ENCODE measurements at places on chromosomes 5 and 9. TPM values are rescaled to one million over a fixed set of nuclear protein-coding genes. Genes with fewer than 3 reads are reported as not detected.
A peak's percentile ranks its signal among the peaks of the same experiment; 100 is the strongest.

Gene HEMGN
- polyA plus RNA-seq = not detected

Gene DBH
- not detected for polyA plus RNA-seq

Gene WNT8A
- not detected for polyA plus RNA-seq

Gene PCBD2
- polyA plus RNA-seq = 9.5 TPM

Gene NUTM2G
- not detected for polyA plus RNA-seq

Gene ARL10
- 3.7 TPM for polyA plus RNA-seq

Gene FRMPD1
- not detected for polyA plus RNA-seq

Gene PLAA
- polyA plus RNA-seq = 17.7 TPM

Gene SLC45A2
- not detected for polyA plus RNA-seq

Gene ASPN
- not detected for polyA plus RNA-seq

Gene VCAN
- 2.1 TPM for polyA plus RNA-seq

Gene GABRG2
- not detected for polyA plus RNA-seq

Gene EXOSC2
- 24.1 TPM for polyA plus RNA-seq

- H3K27ac ChIP-seq = no peak overlapping the region
- no peaks in the 10 kb centered on the region for H3K36me3 ChIP-seq
- no peaks in the 10 kb centered on the region for H3K27me3 ChIP-seq
- H3K4me1 ChIP-seq = no peaks in the 10 kb centered on the region
- H3K4me3 ChIP-seq = no peak overlapping the region
- DNase-seq = no peak
Measured at GRCh38 chr5:167814828-167815227, 476.6 kb upstream of the WWC1 start.

GRCh38 chr9:68651280-68651893 is 53.7 kb upstream of the PIP5K1B start:
- peaks cover 55% of the 10 kb centered on the region for H3K4me1 ChIP-seq
- no peak overlapping the region for H3K27ac ChIP-seq
- H3K27me3 ChIP-seq = no peaks in the 10 kb centered on the region
- peak overlapping the region; percentile 48 for H3K4me3 ChIP-seq
- peaks cover 1% of the 10 kb centered on the region for H3K36me3 ChIP-seq

DNA sequence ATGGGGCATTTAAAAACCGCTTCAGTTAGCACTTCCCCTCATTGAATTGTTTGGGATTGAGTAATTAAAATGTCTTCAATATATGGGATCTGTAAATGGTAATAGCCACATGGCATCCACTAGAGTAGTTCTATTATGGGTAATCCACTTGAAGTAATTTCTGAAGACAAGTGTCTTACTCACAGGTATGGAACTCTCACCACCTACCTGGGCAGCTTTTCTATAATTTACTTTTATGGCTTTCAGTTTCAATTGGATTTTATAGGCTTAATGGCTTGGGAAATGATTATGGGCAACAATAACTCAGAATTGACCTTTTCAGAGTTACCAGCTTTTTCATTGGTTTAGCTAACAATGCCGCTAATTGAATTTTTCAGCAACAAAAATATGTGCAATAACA is 597.9 kb downstream of the PTPRD start:
- no peak overlapping the region for H3K27ac ChIP-seq
- H3K36me3 ChIP-seq = no peaks in the 10 kb centered on the region
- DNase-seq = no peak
- H3K4me3 ChIP-seq = no peak overlapping the region
- no peaks in the 10 kb centered on the region for H3K4me1 ChIP-seq

GRCh38 chr5:74235552-74235951 is 405.0 kb downstream of the ENC1 start:
- H3K4me1 ChIP-seq = no peaks in the 10 kb centered on the region
- H3K27ac ChIP-seq = no peak overlapping the region

GRCh38 chr5:118578093-118578492 is 410.3 kb downstream of the DTWD2 start:
- no peak overlapping the region for H3K27ac ChIP-seq
- DNase-seq = no peak
- H3K36me3 ChIP-seq = no peaks in the 10 kb centered on the region
- peaks cover 4% of the 10 kb centered on the region for H3K27me3 ChIP-seq

- H3K27ac ChIP-seq = no peak overlapping the region
- H3K4me1 ChIP-seq = no peaks in the 10 kb centered on the region
- peaks cover 27% of the 10 kb centered on the region for H3K27me3 ChIP-seq
- no peak overlapping the region for H3K4me3 ChIP-seq
- DNase-seq = no peak
Measured at GRCh38 chr5:115372146-115372545, 75.7 kb upstream of the CCDC112 start.

- no peaks in the 10 kb centered on the region for H3K4me1 ChIP-seq
- no peak overlapping the region for H3K27ac ChIP-seq
- no peak overlapping the region for H3K4me3 ChIP-seq
- H3K36me3 ChIP-seq = no peaks in the 10 kb centered on the region
Measured at GRCh38 chr9:26081847-26082246, 403.6 kb upstream of the TUSC1 start.

GRCh38 chr9:86521977-86522376 is 167.8 kb upstream of the TUT7 start:
- H3K36me3 ChIP-seq = no peaks in the 10 kb centered on the region
- no peaks in the 10 kb centered on the region for H3K27me3 ChIP-seq
- H3K4me1 ChIP-seq = no peaks in the 10 kb centered on the region

DNA sequence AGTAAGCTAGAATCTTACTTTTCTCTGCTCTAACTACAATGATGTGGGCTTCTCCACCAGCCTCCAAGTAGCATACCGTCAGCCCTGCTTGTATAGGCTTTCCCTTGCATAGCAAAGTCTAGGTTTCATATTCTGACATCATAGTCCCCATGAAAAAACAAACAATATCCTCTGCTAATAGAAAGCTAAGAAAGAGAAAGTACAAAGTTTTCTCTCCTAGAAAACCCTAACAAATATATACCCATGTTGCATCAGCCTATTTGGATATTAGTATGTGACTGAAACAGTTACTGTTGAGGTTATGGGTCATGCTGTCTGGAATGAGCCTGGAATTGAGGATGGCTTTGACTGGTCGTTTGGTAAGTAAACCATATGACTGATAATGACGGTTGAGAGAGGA is 1696.0 kb downstream of the MAT2B start:
- no peak overlapping the region for H3K27ac ChIP-seq
- DNase-seq = no peak
- H3K27me3 ChIP-seq = no peaks in the 10 kb centered on the region
- no peaks in the 10 kb centered on the region for H3K36me3 ChIP-seq
- H3K4me3 ChIP-seq = no peak overlapping the region
- no peaks in the 10 kb centered on the region for H3K4me1 ChIP-seq

GRCh38 chr5:126965487-126965886 is 64.9 kb downstream of the MARCHF3 start:
- peaks cover 69% of the 10 kb centered on the region for H3K4me1 ChIP-seq
- H3K36me3 ChIP-seq = no peaks in the 10 kb centered on the region
- peak overlapping the region; percentile 57 for H3K4me3 ChIP-seq

DNA sequence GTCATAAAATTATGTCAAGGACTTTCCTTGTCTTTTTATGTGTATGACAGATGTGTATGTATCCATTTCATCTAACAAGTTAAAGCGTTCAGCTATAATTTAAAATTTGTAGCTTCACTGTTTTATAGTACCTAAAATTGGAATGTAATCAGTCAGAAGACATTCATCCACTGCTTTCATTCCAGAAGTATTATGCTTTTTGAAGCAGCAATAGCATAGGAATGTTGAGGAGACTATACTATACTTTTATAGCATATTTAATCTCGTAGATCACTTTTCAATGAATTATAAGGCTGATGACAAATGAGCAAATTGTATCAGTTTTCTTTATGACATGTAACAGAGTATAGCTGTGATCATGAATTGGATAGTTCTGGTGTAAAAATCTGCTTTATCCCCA is 6.9 kb downstream of the PCDHGA12 start:
- peaks cover 2% of the 10 kb centered on the region for H3K4me1 ChIP-seq
- no peak for DNase-seq
- H3K4me3 ChIP-seq = no peak overlapping the region
- peaks cover 61% of the 10 kb centered on the region for H3K27me3 ChIP-seq
- no peak overlapping the region for H3K27ac ChIP-seq
- H3K36me3 ChIP-seq = no peaks in the 10 kb centered on the region

GRCh38 chr5:156593546-156593945 is 256.5 kb upstream of the PPP1R2B start:
- H3K4me3 ChIP-seq = no peak overlapping the region
- H3K36me3 ChIP-seq = no peaks in the 10 kb centered on the region
- no peak for DNase-seq
- H3K27ac ChIP-seq = no peak overlapping the region

DNA sequence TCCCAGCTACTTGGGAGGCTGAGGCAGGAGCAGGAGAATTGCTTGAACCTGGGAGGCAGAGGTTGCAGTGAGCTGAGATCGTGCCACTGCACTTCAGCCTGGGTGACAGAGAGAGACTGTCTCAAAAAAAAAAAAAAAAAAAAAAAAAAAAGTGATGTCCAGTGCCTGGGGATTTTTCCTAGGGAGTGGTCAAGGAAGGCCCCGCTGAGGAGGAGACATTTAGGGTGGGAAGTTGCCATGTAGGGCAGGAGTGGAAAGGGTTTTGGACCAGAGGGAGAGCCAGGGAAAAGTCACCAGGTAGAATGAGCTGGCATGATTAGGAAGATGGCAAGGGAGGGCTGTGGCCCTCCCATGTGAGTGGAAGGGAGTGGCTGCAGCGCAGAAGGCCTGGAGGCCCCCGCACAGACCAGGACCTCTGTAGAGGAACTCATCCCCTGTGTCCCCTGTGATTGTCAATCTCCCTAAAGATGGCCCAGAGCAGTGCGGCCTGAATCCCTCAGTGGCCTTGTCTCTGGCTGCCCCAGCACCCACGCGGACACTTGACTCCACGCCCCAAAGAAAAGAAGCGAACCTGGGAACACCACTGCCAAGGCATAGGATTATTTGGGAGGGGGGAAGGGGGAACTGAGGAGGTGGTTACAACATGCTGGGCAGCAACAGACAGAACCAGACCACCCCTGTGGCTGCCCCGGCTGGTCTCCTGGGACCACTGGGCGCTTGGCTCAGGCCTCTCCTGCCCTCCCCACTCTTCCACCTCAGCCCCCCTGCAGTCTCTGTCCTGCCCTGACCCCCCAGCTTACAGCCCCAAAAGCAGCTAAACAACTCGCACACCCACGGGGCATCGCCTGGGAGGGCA is 2.6 kb upstream of the SQSTM1 start:
- peak overlapping the region; percentile 98 for H3K27ac ChIP-seq
- DNase-seq = no peak
- peaks cover 51% of the 10 kb centered on the region for H3K4me1 ChIP-seq

DNA sequence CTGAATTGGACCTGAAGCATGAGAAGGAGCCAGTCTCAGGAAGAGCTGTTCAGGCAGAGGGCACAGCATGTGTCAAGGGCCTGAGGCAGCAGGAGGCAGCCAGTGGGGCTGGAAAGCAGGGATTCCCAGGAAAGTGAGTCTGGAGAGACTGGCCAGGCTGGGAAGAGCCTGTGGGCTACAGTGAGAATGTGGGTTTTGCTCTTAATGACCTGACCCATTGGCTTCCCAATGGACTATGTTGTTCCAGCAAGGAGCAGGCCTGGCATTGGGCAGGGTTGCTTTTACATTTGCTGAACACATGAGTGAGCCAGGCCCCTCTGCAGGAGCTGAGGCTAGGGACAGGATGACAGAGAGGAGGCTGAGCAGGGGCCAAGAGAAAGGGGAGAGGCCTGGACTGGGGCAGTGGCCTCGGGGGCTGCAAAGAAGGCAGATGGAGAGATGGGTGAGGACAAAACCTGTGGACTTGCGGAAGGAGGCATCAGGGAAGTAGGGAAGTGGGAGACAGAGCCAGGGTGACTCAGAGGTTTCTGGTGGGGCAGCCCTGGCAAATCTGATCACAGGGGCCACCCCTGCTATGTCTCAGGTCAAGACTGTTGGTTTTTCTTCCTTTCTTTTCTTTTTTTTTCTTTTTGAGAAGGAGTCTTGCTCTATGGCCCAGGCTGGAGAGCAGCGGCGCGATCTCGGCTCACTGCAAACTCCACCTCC is 65.9 kb upstream of the NEK6 start:
- peaks cover 12% of the 10 kb centered on the region for H3K4me1 ChIP-seq
- H3K27me3 ChIP-seq = no peaks in the 10 kb centered on the region
- no peak overlapping the region for H3K4me3 ChIP-seq
- no peak overlapping the region for H3K27ac ChIP-seq
- H3K36me3 ChIP-seq = no peaks in the 10 kb centered on the region

DNA sequence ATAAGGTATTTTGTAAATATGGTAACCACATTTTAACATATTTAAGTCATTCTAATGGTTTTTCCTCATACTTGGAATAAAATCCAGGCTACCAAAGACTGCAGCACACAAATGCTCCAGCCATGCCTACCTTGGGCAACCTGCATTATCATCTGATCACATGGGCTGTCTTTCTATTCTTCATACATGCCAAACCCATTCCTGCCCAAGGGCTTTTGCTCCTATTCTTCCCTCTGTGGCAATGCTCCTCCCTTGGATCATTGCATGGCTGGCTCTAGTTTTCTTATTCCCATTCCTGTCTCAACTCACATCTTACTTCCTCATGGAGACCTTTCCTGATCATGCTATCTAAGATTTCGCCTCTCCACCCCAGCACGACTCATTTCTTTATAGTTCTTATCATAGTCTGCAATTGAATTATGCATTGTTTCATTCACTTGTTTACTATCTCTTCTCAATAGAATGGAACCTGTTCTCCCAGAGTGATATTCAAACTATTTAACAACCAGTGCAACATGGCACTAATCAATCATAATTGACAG is 54.9 kb upstream of the C5orf46 start:
- no peak for DNase-seq
- no peaks in the 10 kb centered on the region for H3K36me3 ChIP-seq
- H3K27me3 ChIP-seq = peaks cover 13% of the 10 kb centered on the region
- H3K4me3 ChIP-seq = no peak overlapping the region
- no peak overlapping the region for H3K27ac ChIP-seq

DNA sequence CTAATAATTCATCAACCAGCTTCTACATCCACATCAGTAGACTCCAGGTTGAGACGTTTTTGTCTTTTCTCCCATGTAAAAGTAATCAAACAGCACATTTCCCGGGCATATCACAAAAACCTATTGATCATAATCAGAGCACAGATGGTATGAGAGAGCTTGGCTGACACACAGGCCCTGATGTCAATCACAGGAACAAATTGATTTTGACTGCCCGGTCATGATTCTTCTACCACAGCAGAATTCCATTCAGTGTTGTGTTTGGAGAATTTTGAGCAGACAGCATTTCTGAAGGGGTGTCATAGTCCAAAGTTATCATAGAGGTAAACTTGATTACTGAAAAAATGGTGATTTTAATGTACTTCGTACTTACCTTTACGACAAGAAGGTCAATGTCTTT is 351.1 kb downstream of the ZSWIM6 start:
- H3K4me1 ChIP-seq = no peaks in the 10 kb centered on the region
- no peak for DNase-seq
- H3K27ac ChIP-seq = no peak overlapping the region
- no peak overlapping the region for H3K4me3 ChIP-seq

DNA sequence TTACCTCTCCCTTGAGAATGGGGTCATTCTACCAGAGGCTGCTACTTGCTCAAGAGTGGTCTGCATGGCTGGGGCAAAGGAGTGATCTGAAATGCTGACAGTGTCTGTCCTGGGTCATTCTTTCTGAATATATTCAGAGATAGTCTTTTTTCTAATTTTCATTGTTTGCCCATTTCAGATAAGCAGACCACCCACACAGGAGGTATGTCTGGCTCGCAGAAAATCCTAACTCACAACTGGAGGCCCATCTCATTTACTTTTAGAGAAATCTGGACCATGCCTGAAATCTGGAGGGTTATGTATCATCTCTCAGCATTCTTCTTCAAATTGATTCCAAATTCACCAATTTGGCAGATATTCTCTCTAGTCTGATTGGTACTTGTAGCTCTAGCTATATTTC is 227.6 kb downstream of the SEC61B start:
- no peaks in the 10 kb centered on the region for H3K4me1 ChIP-seq
- peaks cover 35% of the 10 kb centered on the region for H3K27me3 ChIP-seq
- no peaks in the 10 kb centered on the region for H3K36me3 ChIP-seq
- H3K27ac ChIP-seq = no peak overlapping the region

Data from naive B cell (primary cell).